GM23248 (cell line): ENCODE measurements at places on chromosomes 11 and 22. TPM values are rescaled to one million over a fixed set of nuclear protein-coding genes. Genes with fewer than 3 reads are reported as not detected.

DNA sequence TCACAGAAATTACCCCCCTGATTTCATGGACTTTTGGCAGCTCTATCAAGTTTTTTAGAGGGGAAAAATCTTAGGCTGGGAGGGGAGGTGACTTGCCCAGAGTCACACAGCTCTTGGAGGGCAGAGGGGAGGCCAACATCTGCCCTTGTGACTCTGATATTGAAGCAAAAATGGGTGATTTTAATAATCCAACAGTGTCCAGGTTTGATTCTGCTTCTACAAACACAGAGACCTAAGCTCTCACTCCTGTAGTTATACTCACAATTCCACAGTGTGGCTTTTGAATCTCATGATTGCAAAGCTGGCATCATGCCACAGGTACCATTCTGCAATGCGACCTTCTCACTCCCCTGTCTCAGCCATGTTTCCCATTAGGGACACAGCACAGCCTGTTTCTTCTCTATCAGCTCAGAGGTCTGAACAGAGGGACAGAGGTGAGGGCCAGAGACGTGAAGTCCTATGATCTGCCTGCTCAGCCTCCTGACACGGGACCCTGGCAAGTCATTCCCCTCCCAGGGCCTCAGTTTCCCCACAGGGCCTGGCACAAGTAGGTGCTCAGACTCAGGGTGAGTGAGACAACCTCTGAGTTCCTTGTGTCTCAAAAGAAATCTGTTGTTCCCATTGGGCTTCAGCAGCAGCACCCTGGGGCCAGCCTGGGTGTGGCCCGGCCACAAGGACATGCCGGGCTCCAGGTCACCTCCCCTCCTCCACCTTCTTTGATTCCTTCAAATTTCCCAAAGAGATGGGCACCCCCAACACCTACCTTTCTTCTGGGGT is 766 bp downstream of the APOL2 start:
- DNase-seq = peak; percentile 47

- DNase-seq = no peak
Measured at GRCh38 chr11:117535201-117535849, 207.7 kb downstream of the CEP164 start.

GRCh38 chr11:79098146-79098545 is 342.7 kb downstream of the TENM4 start:
- no peak for DNase-seq

DNA sequence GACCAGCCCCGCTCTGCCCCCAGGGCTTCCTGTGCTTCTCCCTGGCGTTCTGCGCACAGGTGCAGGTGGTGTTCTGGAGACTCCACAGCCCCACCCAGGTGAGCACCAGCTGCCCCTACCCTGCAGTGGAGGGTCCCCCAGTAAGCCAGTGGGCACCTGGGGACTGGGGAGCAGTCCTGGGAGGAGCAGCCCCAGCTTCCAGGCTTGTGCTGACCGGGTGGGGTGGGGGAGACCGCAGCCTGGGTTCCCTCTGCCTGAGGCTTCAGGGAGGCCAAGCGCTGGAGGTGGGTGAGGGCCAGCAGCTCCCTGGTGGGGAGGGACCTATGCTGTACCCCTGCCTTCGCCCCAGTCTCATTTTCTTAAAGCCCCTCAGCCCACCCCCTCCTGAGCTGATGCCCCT is 6.9 kb downstream of the TSPAN32 start:
- no peak for DNase-seq

Gene WBP2NL
- 0.43 TPM in 1 of 2 replicates, not detected in the other for total RNA-seq
